MCF 10A (cell line): ENCODE measurements at places on chromosomes 2 and 18.

- DNase-seq: peak; percentile 59
Measured at GRCh38 chr2:32772638-32773447, 145.0 kb downstream of the TTC27 start.

DNA sequence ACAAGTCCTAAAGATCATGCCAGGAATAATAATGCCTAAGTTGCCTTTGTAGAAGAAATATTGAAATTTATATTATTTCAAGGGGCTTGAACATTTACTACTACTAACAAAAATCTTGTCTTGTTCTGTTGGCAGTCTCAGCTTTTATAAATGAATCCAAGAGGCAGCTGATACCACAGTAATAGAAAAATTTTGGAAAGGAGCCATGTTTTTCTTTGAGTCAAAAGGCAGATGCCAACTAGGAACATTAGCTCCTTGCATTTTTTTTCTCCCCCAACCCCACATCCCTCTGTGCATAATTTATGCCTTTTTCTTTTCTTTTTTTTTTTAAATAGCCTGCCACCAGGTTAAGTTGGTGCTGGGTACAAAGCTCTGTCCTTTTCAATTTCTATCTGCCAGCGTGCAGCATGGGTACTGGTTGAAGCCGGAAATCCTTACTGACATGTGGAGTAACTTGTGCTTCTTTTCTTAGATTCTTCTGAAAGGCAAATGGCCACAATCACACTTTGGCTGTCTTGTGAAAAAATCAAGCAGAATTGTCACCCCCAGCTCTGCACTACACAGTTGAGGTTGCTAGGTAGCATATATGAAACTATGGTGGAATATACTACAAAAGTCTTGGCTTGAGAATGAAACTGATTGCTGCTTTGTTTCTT lies 98.8 kb downstream of the RHBDD1 start:
- DNase-seq: peak; percentile 6

DNA sequence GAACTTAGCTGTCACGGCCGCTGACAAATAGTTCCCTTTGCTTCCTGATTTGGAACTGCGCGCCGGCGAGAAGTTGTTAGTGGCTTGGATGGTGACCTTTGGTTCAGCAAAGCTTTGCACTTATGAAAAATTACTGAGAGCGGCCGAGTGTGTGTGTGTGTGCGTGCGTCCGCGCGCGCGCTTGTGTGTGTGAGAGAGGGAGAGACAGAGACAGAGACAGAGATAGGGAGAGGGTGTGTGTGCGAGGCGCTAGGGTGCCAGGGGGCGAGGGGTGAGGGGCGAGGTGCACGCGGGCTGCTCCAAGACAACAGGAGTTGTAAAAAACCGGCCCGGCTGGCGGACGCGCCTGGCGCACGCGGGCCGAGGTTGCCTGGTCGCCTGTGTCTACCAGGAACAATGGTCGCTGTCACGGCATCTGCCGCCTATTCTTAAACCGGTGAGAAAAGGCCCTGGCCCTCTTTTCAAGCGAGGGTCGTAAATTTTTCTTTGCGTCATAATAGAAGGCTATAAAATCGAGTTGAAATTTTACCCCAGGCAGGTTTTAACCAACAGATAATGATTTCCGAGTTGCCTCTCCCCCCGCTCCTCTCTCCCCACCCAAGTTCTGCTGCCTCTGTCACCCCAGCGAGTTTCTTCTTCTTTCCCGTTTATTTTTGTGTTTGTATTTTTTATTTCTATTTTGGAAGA lies 535 bp downstream of the HOXD3 start:
- DNase-seq: no peak

- no peak for DNase-seq
Measured at GRCh38 chr18:79305911-79306310, 89.8 kb upstream of the NFATC1 start.

DNA sequence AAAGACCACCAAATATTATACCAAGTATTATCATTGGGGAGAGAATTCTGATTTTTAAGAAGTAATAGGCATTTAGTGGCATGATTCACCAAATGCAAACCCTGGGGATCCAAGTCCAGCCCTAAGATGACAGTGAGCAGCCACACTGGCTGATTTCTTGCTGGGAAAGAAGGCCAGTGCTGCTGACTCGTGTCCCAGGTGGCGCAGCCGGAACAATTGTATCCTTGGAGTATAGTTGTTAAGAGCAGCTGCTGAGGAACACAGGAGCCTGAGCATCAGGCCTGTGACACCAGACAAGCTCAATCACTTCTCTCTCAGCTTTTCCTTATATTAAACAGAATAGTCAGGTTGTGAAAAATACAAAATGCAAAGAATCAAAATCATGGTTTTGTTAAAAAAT lies 48.4 kb downstream of the LRP1B start:
- DNase-seq: no peak

DNA sequence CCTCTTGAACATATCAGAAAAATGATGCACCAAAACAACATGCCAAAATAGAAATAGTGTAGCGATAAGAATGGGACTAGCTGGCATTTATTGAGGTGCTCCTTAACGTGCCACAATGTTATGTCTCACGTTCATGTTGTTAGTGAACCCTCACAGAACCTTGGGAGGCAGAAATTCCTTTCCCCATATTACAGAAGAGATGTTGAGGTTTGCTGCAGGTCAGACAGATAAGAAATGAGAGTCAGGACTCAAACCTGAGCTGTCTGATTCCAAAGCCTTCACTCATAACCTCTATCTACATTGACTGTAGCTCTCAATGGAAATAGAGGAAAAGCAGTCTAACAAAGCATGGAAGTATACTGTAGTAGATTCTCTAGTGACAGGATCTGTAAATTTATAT lies 163.3 kb upstream of the STK17B start:
- DNase-seq: no peak

GRCh38 chr2:144893464-144893863 lies 373.5 kb upstream of the ZEB2 start:
- no peak for DNase-seq

- DNase-seq: no peak
Measured at GRCh38 chr18:2839202-2839601, 7.6 kb upstream of the EMILIN2 start.

GRCh38 chr2:42562474-42563144 lies 5.8 kb upstream of the MTA3 start:
- DNase-seq: no peak

- peak; percentile 27 for DNase-seq
Measured at GRCh38 chr2:222468346-222468745, 44.0 kb downstream of the SGPP2 start.

- peak; percentile 47 for DNase-seq
Measured at GRCh38 chr18:58998401-58999203, 133.9 kb downstream of the ZNF532 start.

DNA sequence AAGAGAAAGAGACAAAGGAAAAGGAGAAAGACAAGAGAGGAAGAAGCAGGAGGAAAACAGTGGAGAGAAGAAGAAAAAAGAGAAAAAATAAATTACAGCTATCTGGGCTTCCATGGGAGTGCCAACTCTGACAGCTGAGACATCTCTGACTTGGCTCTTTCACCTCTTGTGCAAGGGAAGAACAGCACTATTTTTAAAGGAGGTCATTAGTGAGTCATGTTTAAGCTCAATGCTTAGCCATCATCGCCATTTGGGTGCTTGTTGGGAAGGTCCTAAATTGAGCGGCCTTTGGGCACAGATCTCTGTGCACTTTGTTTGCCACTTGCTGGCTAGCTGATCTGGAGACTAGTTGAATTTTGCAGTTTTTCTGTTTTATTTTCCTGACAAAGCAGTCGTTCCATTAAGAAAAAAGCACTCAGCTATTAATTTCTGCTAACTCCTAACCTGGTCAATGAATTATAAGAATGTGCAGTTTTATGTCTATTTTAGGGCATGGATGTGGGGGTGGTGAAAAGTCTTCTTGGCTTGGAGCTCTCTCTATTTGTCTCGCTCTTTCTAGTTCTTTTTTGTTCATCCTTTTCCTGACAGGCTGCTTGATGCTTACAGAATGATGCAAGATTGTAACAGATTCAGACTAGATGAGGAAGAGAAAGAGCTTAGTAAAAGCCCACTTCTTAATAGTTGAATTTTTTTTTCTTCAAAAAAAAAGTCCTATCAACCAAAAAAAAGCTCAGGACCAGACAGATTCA lies 231.5 kb downstream of the SLC8A1 start:
- DNase-seq: peak; percentile 76
